ENCODE measurements at places on chromosomes 1 and 21. TPM values are rescaled to one million over a fixed set of nuclear protein-coding genes. Genes with fewer than 3 reads are reported as not detected.

DNA sequence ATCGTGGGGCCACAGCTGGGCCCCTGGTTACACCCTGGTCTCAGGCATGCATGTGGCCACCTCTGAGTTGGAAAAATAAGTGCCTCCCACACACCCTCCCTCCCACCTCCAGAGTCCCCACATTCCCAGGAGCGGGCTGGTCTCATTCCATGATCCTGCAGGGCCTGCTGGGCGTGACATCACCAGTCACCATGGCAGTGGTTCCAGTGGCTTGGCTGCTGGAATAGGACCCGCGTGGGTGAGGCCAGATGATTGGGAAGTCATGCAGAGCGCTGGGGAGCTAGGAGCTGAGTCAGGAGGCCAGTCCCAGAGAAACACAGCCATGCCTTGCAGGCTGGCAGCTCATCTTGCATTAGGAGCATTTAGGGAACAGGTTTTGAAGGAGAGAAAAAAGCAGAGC lies 125.4 kb upstream of the TMEM51 start:
- H3K36me3 ChIP-seq, result peaks cover under 1% of the 10 kb centered on the region
- H3K27me3 ChIP-seq, result no peaks in the 10 kb centered on the region
- no peak for DNase-seq
- H3K4me1 ChIP-seq, result peaks cover 45% of the 10 kb centered on the region

GRCh38 chr1:38672692-38673091 lies 186.9 kb downstream of the RRAGC start:
- no peak overlapping the region for H3K27ac ChIP-seq
- DNase-seq, result no peak
- H3K4me1 ChIP-seq, result no peaks in the 10 kb centered on the region

The IRF2BP2 gene
- 74.4 TPM for total RNA-seq

- H3K4me3 ChIP-seq, result no peak overlapping the region
- H3K4me1 ChIP-seq, result no peaks in the 10 kb centered on the region
- no peak for DNase-seq
These were observed 48.4 kb upstream of the RNPC3 start for GRCh38 chr1:103477101-103477500.

DNA sequence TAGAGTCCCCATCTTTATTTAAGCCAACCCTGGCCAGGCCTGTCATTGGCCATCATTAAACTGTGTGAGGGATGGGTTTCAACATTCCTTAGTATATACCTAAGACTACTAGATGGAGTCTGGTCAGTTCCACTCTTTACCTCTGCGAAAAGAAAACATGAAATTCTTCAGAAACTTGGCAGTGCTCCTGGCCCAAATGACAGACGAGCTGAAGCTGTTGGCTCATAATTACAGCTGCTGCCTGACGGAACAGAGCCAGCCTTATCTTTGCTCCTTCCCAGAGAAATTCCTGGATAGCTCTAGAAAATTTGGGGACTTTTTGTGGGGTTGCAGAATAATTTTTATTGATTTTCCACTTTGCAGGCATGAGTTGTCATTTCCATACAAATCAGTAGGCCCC lies 30.4 kb downstream of the NPHS2 start:
- peaks cover 9% of the 10 kb centered on the region for H3K27me3 ChIP-seq
- no peak for DNase-seq
- H3K4me3 ChIP-seq, result no peak overlapping the region
- no peaks in the 10 kb centered on the region for H3K36me3 ChIP-seq

DNA sequence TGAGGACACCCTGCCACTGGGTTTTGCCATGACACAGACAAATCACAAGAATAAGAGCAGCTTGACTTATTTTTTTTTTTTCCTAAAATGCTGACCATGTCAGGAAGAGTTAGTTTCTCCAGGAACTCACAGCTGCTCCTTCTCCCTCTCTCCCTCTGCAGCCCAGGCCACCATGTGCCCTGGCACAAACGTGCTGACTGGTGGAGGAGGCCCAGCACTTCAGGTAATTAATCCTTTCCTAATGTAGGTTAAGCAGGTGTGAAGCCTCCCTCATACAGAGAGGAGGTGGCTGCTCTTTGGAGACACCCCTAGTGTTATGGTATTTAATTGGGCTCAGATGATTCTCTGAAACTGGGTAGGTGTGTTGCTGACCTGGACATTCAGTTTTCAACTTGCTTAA lies 129.8 kb upstream of the USH2A start:
- H3K36me3 ChIP-seq, result no peaks in the 10 kb centered on the region
- H3K27ac ChIP-seq, result no peak overlapping the region
- H3K4me3 ChIP-seq, result no peak overlapping the region
- H3K4me1 ChIP-seq, result no peaks in the 10 kb centered on the region

DNA sequence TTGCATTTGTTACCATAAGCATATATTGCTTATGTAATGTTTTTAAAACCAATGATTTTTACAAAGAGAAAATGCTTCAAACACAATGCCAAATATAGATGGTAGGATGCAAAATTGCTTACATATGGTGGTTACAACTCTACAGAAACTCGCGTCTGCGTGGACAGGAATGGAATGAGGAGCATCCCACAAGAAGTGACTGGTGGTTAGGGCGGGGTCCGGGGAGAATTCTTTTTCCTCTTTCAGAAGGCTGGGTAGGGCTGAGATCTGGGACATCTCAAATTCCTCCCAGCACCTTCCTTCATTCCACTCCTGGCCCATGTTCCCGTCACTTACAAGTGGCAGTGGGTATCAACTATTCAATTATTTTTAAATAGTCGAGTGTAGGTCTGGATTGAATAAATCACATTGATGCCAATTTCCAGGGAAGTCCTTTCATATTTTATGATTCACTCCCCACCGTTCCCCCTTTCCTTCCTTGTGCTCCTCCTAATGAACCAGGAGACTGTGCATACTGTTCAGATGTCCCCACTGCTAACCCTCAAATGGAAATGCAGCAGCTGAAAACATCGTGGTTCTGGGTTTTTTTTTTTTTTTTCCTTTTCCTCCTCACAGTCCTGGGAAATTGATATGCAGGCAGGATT lies 174.5 kb upstream of the POU3F1 start:
- no peak overlapping the region for H3K4me3 ChIP-seq
- peak overlapping the region; percentile 90 for H3K27ac ChIP-seq
- no peaks in the 10 kb centered on the region for H3K27me3 ChIP-seq
- H3K36me3 ChIP-seq, result no peaks in the 10 kb centered on the region

DNA sequence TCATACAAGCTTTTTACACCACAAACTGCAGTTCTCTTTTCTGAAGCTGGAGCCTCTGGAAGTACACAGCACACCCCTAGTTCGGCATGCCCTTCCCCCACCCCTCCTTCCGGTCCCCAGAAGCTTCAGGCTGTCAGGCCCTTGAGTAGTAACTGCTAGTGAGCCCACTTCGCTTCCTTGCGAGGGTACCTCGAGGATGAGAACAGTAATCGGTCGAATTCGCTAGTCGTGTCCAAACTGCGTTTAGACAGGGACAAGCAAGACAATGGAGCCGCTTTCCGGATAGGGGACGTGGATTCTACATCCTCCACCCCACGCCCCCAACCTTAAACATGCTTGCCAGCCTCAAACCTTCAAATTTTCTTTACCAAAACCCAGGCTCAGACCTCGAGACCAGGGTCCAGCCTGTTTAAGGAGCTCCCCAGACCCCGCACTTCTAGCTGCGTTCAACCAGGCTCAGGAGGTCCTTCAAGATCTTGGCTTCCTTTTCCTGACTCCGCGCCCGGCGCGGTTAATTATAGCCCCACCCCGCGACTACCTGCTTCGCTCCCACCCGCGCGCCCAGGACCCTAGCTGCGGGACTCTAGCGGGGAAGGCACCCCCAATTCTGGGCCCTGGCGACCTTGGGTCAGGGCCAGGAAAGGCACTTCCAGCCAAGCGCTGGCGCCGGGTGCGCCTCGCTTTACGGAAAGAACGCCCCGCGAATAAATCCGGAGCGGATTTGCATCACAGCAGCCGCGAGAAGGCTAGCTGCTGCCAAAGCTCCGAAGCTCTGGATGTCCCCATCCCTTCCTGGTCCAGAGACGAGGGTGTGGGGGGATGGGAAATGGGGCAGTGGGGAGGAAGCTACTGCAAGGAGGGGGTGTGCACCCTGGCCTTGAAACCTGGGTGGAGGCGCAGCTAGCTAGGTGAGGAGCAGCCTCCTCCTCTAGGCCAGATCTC lies 8.1 kb upstream of the TSPAN1 start:
- peaks cover 4% of the 10 kb centered on the region for H3K4me1 ChIP-seq
- no peaks in the 10 kb centered on the region for H3K36me3 ChIP-seq
- peak overlapping the region; percentile 46 for H3K4me3 ChIP-seq
- no peak overlapping the region for H3K27ac ChIP-seq
- no peaks in the 10 kb centered on the region for H3K27me3 ChIP-seq

GRCh38 chr1:202122639-202123335 lies at the start of gene GPR37L1:
TSS of gene GPR37L1 (plus strand) at chr1:202122917. CDS start at chr1:202122964, 47 bp downstream.
- H3K4me3 ChIP-seq, result no peak within 1 kb of the TSS
- H3K27me3 ChIP-seq, result peaks cover 3% of the 10 kb centered on the region
- no peak within 1 kb of the TSS for H3K27ac ChIP-seq
- no peaks in the 10 kb centered on the region for H3K4me1 ChIP-seq

DNA sequence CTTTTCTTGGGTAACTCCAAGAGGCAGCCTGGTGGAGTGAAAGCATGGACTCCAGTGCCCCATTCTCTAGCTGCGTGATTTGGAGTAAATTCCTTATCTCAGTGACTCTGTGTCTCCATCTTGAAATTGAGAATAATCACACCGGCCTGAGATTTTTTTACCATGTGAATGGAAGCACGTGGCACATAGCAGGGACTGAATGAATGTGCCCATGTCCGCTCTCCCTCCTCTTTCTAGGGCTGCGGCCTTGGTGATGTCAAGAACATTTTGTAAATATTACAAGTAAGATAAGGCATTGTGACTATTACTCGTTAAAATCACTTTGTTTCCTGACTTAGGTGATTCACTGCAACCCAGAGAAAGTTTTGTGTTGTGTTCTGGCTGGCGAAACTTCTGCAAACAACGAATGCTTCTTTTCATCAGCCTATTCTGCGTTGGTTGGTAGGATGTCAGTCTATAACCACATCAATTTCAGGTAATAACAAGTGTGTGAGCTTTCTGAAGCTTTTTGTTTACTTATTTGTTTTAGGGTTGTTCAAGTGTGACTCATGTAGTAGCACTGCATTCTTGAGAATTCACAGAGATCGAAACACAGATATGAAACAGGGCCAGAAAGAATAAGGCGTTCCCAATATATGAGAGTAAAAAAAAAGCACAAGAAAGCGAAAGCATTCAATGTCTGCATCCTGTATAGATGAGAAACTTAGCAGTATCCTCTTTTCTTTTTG lies 135.7 kb upstream of the SLC45A1 start:
- H3K36me3 ChIP-seq, result peaks cover 6% of the 10 kb centered on the region
- no peaks in the 10 kb centered on the region for H3K27me3 ChIP-seq
- no peak for DNase-seq
- no peak overlapping the region for H3K27ac ChIP-seq
- peaks cover 12% of the 10 kb centered on the region for H3K4me1 ChIP-seq
- no peak overlapping the region for H3K4me3 ChIP-seq

DNA sequence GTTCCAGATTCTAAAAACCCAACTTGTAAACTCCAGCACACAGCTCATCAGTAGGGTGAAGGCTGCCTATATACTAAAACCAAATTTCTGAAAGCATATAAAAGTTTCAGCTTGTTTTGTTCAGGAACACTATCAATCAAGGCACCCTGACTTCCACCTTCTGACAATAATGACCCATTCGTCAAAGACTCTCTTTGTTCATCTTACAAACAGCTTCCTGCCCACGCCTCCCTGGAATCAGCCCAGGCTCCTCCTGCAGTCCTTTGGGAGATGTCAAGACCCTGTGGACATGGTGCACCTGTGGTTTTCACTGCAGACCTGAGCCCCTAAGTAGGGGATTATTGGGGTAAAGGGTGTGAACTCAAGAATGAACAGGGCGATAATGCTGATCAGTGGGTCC lies 178.9 kb upstream of the CAMK1G start:
- H3K4me1 ChIP-seq, result peaks cover 16% of the 10 kb centered on the region
- no peaks in the 10 kb centered on the region for H3K36me3 ChIP-seq
- H3K27ac ChIP-seq, result no peak overlapping the region

- no peak for DNase-seq
- H3K27me3 ChIP-seq, result no peaks in the 10 kb centered on the region
- H3K4me3 ChIP-seq, result no peak overlapping the region
- H3K4me1 ChIP-seq, result peaks cover 20% of the 10 kb centered on the region
- H3K36me3 ChIP-seq, result no peaks in the 10 kb centered on the region
These were observed 64.2 kb downstream of the IRF2BP2 start for GRCh38 chr1:234545517-234546386.

Data from chondrocyte (in vitro differentiated cells).